ENCODE measurements at places on chromosomes 6 and 20.

- DNase-seq = no peak
Observed at GRCh38 chr6:13863699-13864155, 49.4 kb upstream of the MCUR1 start.

DNA sequence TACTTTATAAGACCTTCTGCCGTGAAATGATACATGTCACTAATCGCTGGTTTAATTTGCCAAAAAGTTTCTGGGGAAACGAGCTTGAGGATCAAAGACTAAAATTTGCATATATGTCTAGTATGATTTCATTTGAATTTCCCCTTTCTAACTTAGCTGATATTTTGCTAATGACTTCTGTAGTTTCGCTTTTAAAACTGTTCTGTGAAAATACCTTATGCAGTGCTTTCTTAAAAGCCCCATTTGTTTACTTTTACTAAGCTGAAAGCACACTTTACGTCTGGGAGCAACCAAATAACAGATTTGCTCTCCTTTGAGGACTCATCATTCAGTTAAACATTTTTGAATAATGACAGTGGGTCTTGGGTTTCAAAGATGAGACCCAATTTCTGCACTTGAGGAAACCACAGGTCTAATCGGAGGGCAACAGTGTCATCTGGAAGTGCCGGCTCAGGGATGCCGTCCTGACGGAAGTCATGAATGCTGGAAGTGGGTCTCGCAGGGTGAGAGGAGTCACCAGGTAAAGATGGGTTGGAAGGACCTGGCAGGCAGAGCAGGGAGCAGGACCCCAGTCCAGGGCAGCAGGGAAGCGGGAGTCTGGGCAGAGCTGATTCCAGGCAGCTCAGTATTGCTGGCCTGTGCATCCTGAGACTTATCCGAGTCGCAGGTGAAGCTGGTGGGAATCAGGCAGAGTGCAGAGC lies 33.2 kb downstream of the PLEKHG1 start:
- DNase-seq = peak; percentile 21

DNA sequence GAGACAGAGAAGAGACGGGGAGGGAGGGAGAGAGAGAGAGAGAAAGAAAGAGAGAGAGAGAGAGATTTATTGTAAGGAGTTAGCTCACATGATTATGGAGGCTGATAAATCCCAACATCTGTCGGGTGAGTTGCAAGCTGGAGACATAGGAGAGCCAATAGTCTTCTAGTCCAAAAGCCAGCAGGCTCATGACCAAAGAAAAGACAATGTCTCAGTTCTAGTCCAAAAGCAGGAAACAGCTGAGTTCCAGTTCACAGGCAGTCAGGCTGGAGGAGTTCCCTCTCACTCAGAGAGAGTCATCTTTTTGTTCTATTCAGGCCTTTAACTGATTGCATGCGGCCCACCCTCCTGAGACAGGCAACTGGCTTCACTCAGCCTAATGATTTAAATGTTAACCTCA lies 416.6 kb downstream of the PREX1 start:
- DNase-seq = no peak

- DNase-seq = no peak
Observed at GRCh38 chr6:46985943-46986342, 56.2 kb downstream of the ADGRF1 start.

GRCh38 chr6:51778666-51779065 lies 308.7 kb downstream of the PKHD1 start:
- no peak for DNase-seq

DNA sequence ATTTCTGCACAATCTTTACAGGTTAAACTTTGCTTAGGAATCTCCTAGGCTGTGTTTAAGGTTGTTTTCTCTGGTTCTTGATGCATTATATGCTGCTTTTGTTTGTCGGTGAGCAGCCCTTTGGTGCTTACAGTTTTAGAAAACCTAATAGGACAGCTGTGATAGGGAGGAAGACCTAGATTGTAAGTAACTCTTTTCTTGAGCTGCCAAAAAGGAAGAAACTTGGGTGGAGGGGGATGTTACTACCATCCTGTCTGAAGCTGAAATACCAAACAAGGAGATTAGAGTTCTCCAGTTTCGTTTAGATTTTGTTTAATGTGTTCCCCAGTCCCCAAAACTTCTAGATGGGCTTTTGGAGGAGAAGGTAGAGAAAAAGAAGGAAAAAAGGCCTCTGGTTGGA lies 72.0 kb downstream of the ANKS1A start:
- no peak for DNase-seq

Measured in CD4-positive, alpha-beta T cell treated with Interleukin-17A for 1 hour (primary cell).